Stimulated activated naive B cell treated with anti-CD40 and anti-IgM and Interleukin-4, amounts not matched to agents 10 μg/mL and 1 μg/mL and 100 μg/mL, for 72 hours (primary cell): ENCODE measurements at places on chromosomes 13 and 19.

- no peak for DNase-seq
These were observed 2581.8 kb downstream of the PCDH9 start for GRCh38 chr13:64648293-64648692.

DNA sequence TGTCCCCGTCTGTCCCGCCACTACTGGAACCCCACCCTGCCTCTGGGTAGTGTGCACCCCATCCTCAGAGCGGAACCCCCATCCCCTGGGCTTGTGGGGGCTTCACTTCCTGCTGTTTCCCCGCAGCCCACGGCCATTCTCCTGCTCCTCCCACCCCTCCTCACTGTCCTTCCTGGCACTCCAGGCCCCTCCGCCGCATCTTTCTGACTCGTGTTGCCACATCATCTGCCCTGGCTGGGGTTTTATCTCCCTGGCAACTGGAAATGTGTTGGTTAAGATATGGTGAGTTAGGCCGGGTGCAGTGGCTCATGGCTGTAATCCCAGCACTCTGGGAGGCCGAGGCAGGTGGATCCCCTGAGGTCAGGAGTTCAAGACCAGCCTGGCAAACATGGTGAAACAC is 37.3 kb downstream of the KDM4B start:
- no peak for DNase-seq

DNA sequence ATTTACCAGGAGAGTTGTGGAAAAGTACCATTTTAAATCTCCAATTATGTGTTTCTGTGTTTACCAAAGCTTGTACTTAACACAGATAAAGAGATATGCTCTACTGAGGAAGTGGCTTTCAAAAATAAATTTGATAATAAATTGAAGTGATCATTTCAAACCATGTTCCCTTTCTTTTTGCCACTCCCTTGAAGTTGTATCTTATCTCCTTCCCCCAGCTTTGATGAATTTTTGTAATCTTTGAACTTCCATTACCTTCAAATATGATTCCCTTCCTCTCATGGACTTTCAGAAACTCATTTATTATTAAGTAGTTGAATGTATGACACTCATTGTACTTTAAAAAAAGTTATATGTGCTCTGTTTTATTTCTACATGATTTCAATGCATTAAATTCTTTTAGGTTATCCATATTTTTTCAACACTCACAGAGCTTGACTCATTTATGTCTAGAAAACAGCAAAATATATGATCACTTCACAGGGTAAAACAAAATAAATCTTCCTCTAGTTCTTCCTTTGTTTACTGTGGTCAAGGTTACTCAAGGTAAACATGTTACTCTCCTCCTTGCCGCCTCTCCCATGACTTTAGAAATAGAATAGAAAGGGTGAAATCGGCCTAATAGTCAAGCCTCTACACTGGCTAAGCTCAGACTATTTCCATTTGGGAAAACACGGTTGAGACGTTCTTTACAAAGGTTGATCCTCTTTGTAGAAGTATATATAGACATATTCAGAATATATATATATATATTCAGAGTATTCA is 251.2 kb upstream of the SPRY2 start:
- no peak for DNase-seq

- no peak for DNase-seq
These were observed 25.6 kb upstream of the CXCL17 start for GRCh38 chr19:42468273-42468796.

GRCh38 chr19:19034204-19034624 is 811 bp downstream of the ARMC6 start:
- DNase-seq, result peak; percentile 70

DNA sequence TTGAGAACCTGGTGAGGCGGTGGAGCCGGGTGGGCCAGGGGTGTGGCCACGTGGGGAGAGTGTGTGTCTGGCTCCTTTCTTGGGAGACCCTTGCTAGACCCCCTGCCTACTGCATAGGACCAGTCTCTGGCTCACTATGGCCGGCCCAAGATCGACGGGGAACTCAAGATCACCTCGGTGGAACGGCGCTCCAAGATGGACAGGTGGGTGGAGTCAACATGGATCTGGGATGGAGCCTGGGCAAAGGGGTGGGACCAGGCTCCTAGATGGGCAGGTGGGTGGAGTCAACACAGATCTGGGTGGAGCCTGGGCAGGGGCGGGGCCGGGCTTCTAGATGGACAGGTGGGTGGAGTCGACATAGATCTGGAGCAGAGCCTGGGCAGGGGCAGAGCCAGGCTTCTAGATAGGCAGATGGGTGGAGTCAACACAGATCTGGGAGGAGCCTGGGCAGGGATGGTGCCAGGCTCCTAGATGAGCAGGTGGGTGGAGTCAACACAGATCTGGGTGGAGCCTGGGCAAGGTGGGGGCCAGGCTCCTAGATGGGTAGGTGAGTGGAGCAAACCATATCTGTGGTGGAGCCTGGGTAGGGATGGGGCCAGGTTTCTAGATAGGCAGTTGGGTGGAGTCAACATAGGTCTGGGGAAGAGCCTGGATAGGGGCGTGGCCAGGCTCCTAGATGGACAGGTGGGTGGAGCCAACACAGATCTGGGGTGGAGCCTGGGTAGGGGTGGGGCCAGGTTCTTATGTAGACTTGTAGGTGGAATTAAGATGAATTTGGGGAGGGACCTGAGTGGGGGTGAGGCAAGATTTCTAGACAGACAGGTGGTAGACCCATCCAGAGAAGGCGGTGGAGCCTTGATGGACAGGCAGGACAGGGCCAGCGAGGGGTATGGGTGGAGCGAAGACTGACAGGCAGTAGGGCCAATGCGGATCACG is 56.5 kb downstream of the VAV1 start:
- peak; percentile 23 for DNase-seq

DNA sequence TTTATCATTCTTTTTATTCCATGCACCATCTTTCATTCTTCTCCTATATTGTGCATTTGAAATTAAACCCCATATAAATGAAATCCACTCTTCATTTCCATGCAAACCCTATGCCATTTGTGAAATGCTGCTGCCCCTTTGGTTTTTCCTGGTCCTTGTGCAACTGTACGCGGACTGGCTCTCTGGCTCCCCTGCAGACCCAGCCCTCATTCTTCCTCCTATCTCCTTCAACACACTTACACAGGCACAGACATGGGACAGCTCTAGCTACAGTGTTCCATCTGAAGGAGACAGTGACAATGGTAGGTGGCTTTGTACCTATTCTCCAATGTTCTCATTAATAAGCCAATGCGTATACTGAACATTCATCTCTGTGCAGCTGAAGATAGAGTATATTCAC is 81.6 kb downstream of the ESD start:
- no peak for DNase-seq

GRCh38 chr19:46622118-46622446 is 2.8 kb downstream of the PTGIR start:
- no peak for DNase-seq

- no peak for DNase-seq
These were observed 7.6 kb downstream of the CALM3 start for GRCh38 chr19:46608581-46609345.

DNA sequence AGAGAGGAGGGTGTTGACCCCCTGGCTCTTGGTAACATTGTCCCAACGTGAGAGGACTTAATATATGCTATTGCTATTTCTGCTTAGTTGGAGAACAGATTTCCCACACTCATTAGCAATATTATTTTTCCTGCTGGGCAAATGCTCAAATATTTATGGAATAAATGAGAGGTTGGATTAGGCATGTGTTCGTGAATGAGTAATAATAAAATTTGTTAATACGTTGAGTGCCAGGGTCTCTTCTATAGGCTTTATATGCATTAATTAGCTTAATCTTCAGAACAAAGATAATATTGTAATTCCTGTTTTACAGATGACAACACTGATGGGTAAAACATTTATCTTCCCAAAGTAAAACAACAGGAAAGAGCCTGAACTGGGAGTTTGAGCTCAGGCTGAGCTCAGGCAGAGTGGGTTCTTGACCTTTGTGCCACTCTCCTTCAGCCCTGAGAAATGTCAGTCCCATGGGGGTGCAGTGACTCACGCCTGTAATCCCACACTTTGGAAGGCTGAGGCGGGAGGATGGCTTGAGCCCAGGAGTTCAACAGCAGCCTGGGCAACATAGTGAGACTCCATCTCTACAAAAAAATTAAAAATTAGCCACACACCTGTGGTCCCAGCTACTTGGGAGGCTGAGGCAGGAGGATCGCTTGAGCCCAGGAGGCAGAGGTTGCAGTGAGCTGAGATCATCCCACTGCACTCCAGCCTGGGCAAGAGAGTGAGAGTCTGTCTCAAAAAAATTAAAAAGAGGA is 1.2 kb downstream of the ZNF233 start:
- DNase-seq, result no peak

DNA sequence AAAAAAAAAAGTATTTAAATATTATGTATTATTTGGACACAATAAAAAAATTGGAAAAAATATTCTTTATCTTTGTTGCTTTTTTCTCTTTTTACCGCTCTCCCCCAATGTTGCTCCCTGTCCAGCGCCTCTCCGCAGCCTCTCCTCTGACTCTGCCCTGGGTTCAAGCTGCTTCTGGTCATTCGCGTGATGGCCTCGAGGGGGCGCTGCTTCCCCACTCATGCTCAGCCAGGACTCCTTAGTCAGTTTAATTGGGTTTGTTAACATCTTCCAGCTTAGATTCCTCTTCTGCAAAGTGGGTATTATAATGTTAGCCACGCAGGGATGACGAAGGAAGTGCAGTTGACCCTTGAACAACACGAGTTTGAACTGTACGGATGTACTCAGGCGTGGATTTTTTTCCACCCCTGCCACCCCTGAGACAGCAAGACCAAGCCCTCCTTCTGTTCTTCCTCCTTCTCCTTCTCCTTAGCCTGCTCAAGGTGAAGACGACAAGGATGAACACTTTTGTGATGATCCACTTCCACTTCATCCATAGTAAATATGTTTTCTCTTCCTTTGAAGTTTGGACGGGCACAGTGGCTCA is 4.9 kb upstream of the NWD1 start:
- DNase-seq, result peak; percentile 37

DNA sequence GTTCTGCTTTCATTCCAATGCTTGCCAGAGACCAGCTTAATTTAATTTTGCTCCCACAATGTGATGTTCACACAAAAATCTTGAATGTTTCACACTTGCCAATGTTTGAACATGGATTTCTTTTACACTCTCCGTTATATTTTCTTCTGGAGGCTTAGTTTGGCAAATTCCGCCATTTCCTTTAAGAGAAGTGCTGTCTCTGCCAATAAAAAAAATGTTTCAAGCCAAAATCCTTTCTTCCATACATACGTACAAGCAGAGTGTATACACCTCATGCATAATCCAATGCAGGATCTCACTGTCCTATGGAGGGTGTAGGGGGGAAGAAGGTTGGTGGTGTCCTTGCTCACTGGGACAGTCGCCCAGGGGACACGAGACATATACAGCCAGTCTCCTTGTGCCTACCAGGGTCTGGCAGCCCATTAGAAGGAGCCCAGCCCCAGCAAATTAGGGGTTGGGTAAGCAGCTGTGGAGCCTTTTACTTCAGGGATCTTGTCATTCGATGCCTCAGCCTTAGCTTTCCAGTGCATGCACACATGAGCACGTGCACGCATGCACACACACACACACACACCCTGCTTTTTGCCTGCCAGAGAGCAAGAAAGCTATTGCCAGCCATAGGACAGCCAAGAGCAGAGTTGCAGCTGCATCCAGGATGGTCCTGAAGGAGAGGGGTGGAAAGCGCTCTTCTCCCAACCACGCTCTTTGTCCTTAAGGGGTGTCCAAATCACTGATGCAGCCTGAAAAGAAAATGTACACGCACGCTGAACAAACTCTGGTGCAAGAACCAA is 208.3 kb downstream of the FOXO1 start:
- DNase-seq, result no peak

DNA sequence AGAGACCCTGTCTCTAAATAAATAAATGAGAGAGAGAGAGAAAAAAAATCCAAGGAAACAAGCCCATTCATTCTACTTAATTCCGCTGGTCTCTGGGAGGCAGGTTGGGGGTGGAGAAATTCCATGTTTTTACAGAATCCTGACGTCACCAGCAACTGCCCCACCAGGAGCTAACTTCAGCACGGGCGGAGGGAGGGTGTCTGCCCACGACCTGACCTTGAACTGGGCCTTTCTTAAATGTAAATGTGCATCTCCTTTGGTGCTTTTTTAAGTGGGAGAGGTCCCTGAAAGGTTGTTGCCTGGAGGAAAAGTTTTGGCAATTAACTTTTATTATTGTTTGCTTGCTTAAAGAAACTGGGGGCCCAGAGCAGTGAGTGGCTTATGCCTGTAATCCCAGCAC is 15.5 kb downstream of the KLF2 start:
- no peak for DNase-seq

DNA sequence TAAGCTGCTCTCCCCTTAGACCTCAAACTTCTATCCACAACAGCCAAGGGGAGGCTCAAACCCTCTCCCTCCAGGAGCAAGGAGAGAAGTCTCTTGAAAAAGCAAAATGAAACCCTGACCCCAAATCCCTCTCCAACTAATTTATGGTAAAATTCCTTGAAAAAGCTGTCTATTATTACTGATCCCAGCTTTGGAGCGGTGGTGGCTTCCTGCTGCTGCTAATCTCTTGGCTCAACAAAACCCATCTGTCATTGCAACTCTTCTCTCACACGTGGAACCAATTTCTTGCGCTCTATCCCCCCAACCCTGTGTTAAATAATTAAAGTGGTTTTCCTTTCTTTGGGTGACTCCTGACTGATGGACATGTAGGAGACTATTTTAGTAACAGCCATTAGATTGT is 64.1 kb upstream of the OXGR1 start:
- DNase-seq, result no peak

GRCh38 chr19:35049456-35049855 is 7.9 kb downstream of the HPN start:
- no peak for DNase-seq

GRCh38 chr13:44211704-44212346 is 161.8 kb upstream of the SERP2 start:
- DNase-seq, result no peak

DNA sequence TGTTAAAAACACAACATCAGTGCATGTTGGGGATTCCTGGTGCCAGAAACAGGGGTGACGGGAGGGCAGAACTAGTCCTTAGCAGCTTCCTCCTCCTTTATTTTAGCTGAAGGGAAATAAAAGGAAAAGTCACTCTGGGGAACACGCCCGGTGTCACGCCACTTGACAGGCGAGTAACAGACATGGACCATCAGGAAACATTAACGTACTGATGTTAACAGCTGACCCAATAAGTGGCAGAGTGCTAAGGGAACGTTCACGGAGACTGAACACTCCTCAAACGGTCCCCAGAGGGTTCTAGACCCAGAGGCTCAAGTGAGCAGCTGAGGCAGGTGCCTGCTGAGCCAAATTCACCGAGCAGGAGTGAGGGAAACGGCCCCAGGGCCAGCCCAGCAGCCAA is 13.9 kb upstream of the EIF3G start:
- DNase-seq, result no peak

DNA sequence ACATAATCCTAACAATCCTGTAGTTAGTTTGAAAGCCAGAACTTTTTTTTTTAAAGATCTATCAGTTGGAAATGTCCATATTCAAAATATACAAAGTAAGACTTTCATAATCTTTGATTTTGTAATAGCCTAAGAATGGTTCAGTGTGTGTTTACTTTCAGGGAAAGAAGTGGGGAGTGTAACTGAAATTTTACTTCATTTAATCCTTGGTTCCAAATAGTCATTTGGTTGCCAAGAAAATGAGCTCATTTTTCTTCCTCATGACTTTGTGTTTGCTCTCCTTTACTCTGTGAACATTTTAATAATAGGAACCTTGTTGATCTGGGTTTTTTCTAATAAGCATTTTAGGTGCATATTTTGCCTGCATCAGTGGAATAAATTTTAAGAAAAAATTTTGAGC is 278.8 kb downstream of the SLITRK6 start:
- no peak for DNase-seq
